Nephron progenitor cell (in vitro differentiated cells): ENCODE measurements at places on chromosomes 3 and 15.
A peak's percentile ranks its signal among the peaks of the same experiment; 100 is the strongest.

DNA sequence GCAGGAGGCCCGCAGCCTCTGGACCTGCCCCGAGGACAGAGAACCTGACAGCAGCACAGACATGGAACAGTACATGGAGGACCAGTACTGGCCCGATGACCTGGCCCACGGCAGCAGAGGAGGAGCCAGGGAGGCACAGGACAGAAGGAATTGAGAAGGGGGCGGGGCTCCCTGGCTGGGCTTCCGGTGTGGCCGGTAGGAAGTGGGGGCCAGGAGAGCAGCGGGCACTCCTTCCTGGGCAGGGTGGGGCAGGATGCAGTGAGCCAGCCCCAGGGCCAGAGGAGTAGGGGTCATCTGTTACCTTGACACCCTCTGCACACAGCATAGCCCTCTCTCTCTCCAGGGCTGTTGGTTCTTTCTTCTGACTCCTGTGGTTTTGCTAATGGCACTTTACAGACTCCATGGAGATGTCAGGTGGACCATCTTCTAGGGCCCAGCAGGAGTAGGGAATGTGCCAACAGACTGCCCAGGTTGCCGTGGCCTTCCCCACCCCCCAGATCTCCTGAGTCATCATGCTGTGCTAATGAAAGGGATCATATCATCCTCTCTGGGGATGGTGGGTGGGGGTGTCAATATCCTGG lies 8.6 kb upstream of the ISG20 start:
- no peak for DNase-seq

DNA sequence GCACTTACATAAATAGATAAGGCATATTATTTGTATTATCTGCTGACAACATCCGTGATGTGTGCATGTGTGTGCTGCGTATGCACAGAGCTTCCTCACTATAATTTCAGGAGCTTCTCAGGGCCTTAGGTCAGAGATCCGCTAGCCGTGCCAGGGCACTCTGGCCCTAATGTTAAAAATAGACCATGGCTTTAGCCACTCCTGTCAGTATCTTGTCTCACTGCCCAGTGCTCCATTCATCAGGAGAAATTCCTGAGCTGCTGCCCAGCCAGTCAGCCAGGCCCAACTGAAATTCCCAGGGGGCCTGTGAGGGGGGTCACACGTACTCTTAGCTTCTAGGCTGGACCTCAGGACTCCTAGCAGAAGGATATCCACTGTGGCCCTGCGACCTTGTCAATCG lies 70.0 kb upstream of the ABHD2 start:
- DNase-seq: peak; percentile 27

DNA sequence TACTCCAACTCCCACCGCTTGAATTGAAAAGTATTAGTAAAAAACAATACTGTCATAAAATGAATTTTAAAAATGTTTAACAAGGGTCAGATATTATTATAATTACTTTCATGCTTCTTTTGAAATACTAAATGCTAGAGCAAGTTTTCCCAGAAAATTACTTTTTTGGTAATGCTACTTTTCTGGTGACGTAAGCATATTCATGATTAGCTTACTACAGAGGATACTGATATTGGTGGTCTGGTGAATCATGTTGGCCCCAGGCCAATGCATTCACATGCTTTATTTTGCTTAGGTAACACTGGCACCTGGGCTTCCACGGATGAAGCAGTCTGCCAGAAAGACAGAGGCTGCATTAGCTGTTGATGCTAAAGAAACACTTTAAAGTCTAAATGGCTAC lies 12.4 kb downstream of the SPATA16 start:
- DNase-seq: no peak

DNA sequence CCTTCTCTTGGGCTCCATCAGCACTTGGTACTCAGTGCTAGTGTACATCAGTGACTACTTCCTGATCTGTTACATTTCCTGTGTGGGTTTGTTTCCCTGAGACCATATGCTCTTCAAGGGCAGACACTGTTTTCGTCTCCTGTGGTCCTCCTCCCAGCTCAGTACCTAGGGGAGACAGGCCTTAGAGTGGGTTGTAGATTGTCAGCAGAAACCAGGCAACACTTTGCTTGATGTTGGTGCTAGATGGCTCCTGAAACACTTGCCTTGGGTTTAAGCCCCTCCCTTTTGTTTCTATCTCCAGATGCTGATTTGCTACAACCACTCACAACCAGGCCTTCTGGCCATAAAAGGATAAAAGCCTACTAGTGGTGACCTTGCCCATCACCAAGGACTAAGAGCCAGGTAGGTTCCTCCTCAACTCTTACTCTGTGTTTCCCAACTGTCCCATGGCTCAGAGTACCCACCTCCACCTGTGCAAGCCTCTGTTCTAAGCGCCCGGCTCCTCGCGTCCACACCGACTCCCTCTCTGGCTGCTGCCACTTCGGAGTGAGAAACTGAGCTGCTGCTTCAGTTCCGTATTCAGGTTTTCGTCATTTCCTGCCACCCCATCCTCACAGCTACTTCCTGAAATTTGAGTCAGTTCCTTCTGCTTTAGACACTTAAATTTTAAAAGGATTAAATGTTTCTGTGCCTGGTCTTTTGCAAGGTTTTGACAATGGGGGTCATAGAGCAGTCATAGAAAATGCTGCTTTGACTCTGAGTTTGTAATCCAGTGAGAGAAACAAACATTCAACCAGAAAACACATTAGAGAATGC lies at the start of gene HCLS1:
HCLS1 (minus strand) TSS at position 548 of the 816 bp plus-strand sequence. CDS start 2,556 bp downstream, outside the sequence.
- no peak for DNase-seq

DNA sequence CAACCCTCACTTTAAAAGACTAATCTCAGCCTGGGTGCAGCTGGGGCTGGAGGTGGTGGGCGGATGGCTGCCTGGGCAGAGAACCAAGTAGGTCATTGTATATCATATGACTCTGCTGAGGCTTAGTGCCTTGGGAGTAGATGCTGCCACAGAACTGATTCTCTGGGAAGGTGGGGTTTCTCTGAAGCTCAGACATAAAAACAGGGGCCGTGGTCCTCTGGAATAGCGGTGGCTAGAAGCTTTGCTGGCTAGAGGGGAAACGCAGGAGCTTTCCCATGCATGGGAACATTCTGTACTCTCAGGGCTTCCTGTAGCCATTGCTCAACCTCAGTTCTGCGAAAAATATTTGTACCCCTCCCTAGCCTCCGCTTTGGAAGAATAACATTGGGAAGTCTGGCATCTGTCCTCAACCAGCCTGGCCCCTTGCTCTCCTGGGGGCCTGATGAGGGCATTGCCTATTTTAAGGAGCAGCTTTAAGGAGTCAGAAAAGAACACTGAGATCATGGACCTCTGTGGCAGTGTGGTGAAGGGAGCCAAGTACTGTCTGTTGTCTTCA lies 14.7 kb downstream of the TIMP4 start:
- no peak for DNase-seq

DNA sequence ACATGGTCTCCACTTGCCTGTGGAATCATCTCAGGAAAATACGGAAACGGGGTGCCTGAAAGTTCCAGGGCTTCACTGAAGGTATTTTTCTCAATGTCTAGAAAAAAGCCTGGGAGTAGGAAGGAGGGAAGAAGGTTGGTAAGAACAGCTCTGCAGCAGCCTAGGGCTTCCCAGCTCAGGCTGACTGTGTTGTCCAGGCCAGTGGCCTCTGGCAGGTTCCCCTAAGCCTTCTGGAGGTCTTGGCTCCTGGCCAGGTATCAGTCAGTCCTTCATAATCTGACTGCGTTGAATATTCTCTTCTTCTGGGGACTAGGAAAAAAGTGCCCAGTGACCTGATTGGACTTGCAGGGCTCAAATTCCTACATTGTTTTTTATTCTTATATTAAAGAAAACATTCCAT lies 38.6 kb downstream of the SSR3 start:
- no peak for DNase-seq

DNA sequence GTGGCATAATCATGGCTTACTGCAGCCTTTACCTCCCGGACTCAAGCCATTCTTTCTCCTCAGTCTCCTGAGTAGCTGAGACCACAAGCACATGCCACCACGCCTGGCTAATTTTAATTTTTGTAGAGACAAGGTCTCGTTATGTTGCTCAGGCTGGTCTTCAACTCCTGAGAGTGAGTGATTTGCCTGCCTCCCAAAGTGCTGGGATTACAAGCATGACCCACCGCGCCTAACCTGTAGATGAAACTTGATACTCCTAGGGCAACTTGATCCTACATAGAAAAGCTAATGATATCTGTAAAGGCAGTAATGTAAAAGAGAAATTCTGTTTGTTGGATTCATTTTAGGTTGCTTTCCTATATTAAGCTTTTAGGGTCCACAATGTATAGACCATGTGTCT lies 391.9 kb upstream of the THRB start:
- no peak for DNase-seq

DNA sequence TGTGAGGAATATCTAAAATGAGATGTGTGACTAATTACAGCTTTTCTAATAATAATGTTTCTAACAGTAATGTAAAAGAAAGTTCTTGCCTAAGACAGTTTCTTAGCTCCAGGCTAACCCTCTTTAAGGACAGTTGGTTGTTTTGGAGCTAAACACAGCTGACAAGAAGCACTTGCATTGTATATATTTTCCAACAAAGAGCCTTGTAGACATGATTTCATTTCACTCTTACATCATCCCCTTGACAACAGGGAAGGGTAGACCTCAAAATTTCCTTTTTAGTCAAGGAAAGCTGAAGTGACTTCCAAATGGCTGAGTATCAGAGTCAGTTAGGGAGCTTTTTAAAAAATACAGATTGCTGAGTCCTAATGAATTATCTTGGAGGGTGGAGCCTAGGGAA lies 4.1 kb downstream of the ARID3B start:
- no peak for DNase-seq

- DNase-seq: no peak
These were observed 3.5 kb downstream of the LZTFL1 start for GRCh38 chr3:45838466-45838865.

DNA sequence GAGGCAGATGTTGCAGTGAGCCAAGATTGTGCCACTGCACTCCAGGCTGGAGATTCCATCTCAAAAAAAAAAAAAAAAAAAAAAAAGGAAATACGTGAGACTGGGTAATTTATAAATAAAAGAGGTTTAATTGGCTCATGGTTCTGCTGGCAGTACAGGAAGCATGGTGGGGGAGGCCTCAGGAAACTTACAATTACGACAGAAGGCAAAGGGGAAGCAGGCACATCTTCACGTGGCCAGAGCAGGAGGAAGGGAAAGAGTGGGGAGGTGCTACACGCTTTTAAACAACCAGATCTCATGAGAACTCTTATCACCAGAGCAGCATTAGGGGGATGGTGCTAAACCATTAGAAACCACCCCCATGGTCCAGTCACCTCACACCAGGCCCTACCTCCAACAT lies 138.2 kb upstream of the IL12A start:
- no peak for DNase-seq

- DNase-seq: no peak
These were observed 876.7 kb downstream of the NAALADL2 start for GRCh38 chr3:175735866-175736265.

DNA sequence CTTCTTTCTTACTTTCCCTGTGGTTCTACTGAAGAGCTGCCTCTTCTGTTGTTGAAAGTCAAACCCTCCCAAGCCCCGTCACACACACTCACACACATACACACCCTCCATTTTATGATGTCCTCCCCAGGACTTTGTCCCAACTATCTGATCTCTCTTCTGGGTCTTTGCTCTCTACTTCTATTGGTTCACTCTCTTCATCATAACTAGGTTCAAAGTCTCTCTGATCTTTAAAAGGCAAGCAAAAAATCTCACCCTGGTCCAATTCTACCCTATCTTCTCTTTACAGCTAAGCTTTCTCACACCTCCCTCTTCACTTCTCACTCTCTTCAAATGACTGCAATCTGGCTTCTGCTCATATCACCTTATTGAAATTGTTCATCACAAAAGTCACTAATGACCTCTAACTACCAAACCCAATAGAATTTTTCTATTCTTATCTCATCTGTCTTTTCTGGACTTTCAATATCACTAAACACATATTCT lies 34.8 kb downstream of the LRRFIP2 start:
- DNase-seq: no peak

GRCh38 chr15:99726333-99726732 lies 6.9 kb downstream of the LYSMD4 start:
- DNase-seq: no peak

GRCh38 chr3:29454161-29454611 lies 173.3 kb downstream of the RBMS3 start:
- no peak for DNase-seq

GRCh38 chr3:105997800-105998526 lies 129.2 kb upstream of the CBLB start:
- no peak for DNase-seq

GRCh38 chr3:62003835-62004234 lies 369.5 kb downstream of the FEZF2 start:
- DNase-seq: no peak

GRCh38 chr15:74337146-74337545 lies 30.3 kb downstream of the CYP11A1 start:
- no peak for DNase-seq

DNA sequence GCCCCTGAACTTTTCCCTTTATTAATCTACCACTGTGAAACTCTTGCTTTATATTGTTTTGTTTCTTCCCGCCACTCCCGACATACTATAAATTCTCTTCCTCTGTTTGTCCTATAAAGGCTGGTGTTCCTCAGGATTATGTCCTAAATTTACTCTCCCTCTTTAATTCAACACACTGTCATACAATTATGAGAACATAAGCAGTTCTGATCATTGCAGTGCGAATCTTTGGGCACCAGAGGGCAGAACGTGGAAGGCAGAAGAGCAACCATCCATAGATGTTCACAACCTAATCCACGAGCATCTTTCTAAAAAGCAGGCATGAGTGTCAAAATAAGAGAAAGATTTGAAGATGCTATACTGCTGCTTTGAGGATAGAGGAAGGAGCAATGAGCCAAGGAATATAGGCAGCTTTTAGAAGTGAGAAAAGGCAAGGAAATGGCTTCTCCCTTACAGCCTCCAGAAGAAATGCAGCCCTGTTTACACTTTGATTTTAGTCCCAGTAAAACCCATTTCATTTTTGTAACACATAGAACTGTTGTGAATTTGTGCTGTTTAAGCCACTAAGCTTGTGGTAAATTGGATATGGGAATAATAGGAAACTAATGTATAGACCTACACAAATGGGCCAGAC lies 179.4 kb downstream of the GBE1 start:
- peak; percentile 44 for DNase-seq

- DNase-seq: no peak
These were observed 87.4 kb upstream of the ARHGEF3 start for GRCh38 chr3:56889131-56889530.

DNA sequence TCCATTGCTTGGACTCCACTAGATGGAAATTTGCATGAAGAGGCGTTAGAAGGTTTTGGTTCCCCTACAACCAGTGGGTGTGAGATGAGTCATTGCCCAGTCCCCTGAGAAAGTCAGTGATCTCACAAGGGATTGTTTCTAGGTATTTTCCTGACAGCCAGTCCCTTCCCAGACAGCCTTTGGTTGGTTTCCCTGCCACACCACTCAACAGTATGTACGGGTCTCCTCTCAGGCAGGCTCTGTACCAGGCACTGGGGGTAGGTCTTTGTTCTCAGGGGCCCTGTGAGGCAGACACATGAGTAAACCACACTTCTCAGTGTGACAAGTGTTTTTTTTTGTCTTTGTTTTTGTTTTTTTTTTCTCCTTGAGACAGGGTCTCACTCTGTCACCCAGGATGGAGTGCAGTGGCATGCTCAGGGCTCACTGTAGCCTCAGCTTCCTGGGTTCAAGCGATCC lies 4.0 kb downstream of the LAMP3 start:
- no peak for DNase-seq

GRCh38 chr15:99578809-99579208 lies 13.0 kb downstream of the MEF2A start:
- no peak for DNase-seq
